ENCODE measurements at places on chromosomes 16 and 17.
A peak's percentile ranks its signal among the peaks of the same experiment; 100 is the strongest.

- no peak for DNase-seq
These were observed 2.0 kb downstream of the SOCS3 start for GRCh38 chr17:78357672-78358537.

DNA sequence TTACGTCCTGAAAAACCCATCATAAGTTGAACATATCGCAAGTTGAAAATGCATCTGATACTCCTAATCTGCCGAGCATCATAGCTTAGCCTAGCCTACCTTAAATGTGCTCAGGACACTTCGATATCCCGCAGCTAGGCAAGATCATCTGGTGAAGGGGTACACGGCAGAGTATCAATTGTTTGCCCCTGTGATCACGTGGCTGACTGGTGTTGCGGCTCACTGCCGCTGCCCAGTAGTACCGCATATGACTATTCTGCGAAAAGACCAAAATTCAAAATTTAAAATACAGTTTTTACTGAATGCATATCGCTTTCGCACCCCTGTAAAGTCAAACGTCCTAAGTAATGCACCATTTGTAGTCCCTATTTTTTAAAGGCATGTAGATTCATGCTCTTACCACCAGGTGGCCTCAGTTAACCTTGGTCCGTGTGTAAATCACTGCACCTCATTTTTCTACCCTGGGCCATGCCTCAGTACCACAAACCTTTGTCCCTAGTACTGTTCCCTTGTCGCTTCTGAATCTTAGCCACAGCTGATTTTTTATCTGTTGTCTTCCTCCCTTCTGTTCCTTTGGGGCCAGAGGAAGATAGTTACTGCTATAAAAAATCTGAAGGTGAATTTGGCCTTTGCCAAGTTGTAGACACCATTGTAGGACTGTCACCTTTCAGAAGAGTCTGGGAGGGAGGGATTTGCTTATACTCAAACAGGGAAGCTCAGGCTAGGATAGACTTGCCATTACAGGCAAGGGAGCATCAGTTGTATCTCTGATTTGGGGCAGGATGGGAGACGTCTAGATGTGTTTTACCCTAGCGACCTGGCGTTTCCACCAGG is 34.4 kb downstream of the WWP2 start:
- DNase-seq, result no peak

- DNase-seq, result no peak
These were observed 70.2 kb downstream of the SNX11 start for GRCh38 chr17:48177816-48178215.

DNA sequence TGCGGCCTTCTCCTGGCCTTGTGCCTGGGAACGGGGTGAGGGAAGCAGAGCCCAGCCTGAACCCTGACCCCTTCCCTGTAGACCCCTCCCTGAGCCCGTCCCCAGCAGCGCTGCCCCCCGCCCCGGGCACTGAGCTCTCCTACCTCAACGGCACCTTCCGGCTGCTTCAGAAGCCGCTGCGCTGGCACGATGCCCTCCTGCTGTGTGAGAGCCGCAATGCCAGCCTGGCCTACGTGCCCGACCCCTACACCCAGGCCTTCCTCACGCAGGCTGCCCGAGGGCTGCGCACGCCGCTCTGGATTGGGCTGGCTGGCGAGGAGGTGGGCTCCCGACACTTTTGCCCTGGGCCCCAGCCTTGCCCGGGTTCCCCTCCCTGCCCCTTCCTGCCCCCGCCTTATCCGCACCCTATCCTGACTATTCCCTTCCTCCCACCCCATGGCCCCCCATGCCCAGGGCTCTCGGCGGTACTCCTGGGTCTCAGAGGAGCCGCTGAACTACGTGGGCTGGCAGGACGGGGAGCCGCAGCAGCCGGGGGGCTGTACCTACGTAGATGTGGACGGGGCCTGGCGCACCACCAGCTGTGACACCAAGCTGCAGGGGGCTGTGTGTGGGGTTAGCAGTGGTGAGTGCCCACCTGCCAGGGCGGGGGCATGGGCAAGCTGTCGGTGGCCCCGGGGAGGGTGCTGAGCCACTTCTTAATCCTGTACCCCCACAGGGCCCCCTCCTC is 62.1 kb downstream of the MRC2 start:
- DNase-seq, result no peak

- no peak for DNase-seq
These were observed 2.0 kb upstream of the ORAI3 start for GRCh38 chr16:30946671-30947540.

DNA sequence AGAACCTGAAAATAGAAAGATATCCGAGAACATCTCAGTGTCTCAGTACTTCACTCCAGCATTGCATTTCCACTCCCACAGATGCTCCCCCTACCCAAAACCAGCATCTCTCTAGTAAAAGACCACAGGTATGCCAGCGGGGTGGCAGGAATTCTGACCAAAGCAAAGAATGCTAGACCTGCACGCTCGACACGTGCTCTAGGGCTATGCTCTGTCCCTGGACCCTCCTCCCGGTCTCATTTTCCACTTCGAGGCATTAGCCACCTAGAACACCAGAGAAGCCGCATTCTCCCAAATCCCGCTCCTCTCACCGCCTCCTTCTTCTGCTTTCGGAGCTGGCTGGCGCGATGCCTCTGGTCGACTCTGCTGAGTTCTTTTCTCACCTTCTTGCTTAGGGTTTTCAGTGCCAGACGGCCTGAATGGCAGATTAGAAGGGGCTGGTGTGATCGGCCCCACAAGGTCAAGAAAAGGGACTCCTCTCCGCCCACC is 487 bp downstream of the TSR1 start:
- DNase-seq, result peak; percentile 33

GRCh38 chr17:74842599-74843351 is 16.9 kb downstream of the GRIN2C start:
- peak; percentile 87 for DNase-seq

DNA sequence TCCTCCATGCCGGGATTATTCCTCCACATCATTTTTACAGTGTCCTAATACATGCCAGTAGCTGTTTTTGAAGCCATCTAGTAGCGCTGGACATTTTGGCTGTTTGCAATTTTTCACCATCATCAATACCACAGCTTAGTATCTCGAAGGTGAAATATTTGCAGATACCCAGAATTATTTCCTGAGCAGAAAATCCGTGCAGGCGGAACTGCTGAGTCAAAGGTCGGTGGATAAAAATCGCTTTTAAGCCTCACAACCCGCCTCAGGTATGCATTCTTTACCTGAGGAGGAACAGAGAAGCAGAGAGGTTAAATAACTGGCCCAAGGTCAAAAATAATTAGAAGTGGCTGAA is 584 bp upstream of the TNRC6A start:
- DNase-seq, result no peak

DNA sequence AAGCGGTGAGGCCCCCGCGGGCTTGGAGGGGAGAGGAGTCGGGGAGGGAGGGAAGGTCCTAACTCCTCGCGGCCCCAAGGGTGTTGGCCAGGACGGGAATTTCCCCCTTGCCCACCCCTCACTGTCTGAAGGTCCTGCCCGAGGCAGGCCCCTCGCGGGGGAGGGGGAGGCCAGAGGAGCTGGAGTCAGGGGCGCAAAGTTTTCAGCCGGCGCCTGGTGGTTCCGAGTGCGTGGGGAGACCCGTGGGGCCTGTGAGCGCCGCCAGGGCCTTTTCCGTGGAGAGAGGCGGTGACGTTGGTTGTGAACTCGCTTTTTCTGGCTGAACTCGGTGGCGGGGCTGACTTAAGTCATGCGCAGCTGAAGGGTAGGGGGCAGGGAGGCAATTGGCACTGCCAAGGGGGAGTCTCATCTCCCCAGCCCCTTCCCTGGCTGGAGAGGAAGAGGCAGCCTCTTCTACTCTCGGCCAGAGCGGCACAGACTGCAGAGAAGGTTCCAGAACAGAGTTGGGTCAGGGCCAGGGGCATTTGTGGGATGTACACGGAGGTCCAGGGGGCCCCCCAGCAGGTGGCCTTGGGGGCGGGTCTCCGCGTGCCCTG is 1.5 kb downstream of the CACNA1H start:
- no peak for DNase-seq

GRCh38 chr16:25126820-25127232 is 15.3 kb downstream of the LCMT1 start:
- no peak for DNase-seq

- no peak for DNase-seq
These were observed at the start of gene ZNF469 for GRCh38 chr16:88382491-88383400. ZNF469 (plus strand) TSS chr16:88382959; CDS start chr16:88427471, 44,512 bp downstream.

DNA sequence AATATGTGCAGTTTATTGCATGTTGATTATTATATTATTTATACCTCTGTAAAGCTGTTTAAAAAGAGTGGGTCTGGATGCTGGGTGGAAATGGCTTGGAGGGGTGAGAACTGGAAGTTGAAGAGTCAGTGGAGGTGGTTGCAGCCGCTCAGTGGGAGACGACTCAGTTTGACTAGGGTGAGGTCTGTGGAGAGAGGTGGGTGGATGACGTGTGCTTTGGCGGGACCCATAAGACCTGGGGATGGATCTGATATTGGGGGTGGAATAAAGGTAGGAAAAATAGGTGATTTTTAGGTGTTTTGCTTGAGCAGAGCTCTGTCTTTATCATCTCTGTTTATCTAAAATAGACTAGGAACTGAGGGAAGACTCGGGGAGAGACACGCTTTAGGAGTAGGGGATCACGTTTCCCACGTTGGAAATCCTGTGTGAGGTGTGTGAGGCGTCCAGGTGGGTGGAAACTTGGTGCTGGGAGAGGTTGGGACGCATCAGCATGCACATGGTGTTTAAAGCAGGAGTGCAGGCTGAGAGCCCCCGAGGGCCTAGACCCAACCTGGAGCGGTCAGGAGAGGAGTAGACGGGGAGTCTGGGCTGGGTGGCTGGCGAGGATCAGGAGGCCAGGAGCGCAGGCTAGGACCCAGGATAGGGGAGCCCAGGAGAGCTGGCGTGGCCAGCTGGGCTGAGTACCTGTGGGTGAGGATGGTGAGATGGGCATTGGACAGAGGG is 17.2 kb downstream of the NT5M start:
- no peak for DNase-seq

- DNase-seq, result peak; percentile 11
These were observed 52.4 kb downstream of the MYO18A start for GRCh38 chr17:29127840-29128239.

- DNase-seq, result no peak
These were observed 397.5 kb downstream of the CPPED1 start for GRCh38 chr16:12406158-12406557.

DNA sequence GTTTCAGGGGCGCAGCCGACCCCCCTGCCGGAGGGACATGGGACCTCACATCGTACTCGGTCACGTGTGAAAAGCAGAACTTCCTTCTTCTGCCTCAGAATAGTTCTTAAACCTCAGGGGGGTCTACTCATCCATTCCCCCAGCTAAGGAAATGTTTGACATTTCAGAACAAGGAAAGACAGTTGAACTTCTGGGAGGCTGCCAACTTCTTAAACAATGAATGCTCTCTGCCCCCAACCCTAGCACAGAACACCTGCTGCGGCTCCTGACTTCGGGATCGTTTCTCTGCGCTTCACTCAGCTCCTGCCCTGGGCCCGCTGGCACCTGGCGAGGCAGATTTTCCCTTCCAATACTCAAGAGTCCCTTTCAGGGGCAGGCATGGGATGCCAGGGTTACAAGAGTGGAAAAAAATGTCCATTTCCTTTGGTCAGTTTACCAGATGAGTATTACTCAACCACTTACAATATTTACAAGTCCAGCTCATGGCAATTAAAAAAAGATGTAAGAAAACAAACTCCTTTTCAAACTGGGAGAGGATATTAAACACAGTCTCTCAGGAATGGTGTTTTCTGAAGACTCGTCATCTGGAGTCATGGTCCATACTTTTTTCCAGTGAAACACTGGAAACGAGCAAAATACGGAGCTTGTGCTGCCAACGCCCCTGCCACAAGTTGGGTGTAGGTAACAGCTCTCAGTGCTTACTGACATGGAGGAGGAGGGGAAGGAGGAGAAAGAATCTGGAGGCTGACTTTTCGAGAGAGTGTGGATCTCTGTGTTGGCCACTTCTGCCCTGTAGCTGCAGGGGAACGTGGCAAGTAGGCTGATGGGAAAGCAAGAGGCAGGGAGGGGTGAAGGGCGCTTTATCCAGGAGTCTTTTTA is 235.7 kb downstream of the NTN1 start:
- DNase-seq, result no peak

- DNase-seq, result no peak
These were observed 12.7 kb downstream of the MAPT start for GRCh38 chr17:45906927-45907622.

DNA sequence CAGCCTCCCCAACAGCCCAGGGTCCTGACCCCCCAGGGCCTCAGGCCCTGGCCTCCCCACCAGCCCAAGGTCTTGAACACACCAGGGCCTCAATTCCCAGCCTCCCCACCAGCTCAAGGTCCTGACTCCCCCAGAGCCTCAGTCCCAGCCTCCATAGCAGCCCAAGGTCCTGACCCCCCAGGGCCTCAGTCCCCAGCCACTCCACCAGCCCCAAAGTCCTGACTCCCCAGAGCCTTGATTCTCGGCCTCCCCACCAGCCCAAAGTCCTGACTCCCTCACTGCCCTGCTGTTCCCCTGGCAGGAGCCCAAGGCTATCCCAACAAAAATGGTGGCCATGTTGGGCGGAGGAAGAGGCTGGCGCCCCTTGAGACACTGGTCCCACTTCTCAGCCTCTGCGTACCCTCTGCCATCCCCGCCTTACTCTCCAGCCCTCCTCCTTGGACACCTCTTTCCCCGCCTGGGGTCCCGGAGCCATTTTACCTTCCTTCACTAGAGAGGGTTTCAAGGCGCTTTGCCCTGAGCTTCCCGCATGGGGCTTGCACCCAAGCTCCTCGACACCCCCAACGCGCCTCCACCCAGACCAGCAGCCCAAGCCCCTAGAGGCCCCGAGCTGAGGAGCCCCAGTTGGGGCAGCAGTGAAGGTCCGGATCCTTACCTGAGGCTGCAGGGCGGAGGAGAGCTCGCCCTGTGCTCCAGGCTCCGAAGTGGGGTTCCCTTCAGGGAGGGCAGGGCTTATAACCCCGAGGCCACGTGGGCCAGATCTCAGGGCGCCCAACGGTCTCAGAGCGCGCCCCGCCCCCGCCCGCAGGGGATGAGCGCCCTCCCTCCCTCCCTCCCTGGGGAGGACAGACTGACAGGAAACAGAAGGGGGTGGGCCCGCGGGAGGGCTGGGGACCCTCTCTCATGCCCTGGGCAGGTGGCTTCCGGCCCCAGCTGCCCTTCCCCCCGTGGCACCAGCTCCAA is 3.5 kb upstream of the TSPOAP1 start:
- peak; percentile 73 for DNase-seq

DNA sequence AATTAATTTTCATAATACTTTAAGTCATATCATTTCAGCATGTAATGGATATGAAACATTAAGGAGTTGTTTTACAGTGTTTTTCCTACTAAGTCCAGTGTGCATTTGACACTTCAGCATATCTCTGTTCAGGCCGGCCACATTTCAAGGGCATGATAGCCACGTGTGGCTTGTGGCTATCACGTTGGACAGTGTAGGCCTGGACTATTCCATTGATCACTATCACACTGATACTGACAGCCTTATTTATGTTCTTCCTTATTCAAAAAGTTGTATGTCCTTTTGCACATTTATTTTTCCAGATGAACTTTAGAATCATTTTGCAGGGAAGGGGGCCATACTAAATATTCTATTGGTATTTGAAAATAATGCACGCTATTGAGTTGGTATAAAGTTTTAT is 39.0 kb downstream of the AKAP1 start:
- DNase-seq, result no peak

DNA sequence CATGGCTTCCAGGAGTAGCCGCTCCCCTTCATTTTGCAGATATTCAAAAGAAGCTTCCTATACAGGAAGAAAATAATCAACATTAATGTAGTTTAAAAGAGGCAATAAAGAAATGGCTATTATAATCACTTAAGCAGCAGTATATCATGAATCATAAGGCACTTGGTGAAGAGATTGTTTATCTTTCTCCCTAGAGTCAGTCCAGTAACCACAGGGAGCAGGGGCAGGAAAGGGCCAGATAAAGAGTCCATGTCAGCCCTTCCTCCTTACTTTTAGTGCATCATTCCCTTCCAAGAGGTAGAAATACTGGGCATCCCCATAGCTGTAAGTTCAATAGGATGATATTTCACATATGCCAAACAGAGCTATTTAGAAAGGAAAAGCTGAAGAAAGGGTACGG is 184.6 kb upstream of the C17orf78 start:
- DNase-seq, result no peak

- no peak for DNase-seq
These were observed 20.8 kb downstream of the ACTG1 start for GRCh38 chr17:81491761-81492160.
